ENCODE measurements at places on chromosomes 13 and 19.

DNA sequence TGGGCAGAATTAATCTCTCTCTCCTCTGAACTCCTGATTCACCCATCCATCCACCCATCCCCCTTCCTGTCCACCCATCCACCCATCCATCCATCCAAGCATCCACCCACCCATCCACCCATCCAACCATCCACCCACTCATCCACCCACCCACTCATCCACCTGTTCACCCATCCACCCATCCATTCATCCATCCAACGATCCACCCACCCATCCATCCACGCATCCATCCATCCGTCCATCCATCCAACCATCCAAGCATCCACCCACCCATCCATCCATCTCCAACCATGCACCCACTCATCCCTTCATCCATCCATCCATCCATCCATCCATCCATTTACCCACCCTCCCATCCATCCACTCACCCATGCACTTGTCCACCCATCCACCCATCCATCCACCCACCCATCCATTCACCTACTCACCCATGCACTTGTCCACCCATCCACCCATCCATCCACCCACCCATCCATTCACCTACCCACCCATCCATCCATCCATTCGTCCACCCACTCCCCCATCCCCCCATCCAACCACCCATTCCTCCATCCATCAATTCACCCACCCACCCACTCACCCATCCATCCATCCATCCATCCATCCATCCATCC is 18.7 kb downstream of the MEX3D start:
- DNase-seq = no peak

DNA sequence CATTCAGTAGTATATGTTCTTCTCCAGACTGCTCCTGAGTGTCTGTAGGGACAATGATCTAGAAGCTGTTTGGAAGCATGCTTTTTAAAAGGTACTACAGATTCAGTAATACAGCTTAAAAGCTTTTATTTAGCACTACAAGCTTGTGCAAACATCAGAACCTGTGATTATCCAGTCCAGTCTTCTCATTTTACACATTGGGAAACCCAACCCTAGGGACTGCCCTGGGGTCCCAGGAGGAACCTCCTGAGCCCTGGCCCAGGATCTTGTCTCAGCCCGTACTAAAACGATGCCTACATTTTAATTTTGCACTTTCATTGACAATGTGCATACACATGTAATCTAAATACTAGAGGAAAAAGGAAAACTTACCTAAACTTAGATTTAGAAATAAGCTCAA is 12.5 kb downstream of the DOCK9 start:
- DNase-seq = no peak

GRCh38 chr13:67421475-67421874 is 191.3 kb upstream of the PCDH9 start:
- DNase-seq = no peak

- DNase-seq = no peak
These were observed 24.9 kb downstream of the CPAMD8 start for GRCh38 chr19:17001603-17002183.

DNA sequence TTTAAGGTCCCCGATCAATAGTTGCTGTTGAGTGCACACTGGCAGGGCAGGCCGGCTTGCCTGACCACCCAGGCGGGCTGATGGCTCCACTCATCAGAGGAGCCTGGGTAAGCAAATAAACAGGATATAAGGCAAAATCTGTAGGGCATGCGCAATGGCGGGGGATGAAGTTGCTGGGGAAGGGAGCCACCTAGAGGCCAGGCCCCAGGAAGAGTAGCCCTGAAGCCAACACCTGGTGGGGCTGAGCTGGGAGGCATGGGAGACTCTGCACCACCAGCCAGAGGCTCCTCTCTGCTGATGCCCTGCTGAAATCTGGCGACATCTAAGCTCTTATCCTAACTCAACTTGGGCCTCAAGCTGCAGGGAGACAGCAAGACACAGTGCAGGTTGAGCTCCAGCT is 324.3 kb downstream of the ZNF536 start:
- no peak for DNase-seq

DNA sequence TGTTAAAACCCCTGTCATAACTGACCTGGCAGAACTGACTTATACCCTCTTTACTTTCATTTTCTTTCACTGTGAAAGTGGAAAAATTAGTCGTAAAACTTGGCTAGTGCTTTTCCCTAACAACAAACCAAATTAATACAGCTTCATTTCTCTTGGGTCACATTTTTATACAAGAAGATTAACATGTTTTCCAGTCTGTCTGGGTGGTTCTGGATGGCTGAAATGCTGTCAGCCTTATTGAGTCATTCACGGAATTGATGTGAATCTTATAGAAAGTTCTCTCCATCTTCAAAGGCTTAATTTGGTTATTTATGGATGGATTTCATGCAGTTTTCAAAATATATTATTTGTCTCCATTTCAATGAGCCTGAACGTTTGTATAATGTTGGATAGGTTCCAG is 440.0 kb downstream of the KCTD12 start:
- no peak for DNase-seq

DNA sequence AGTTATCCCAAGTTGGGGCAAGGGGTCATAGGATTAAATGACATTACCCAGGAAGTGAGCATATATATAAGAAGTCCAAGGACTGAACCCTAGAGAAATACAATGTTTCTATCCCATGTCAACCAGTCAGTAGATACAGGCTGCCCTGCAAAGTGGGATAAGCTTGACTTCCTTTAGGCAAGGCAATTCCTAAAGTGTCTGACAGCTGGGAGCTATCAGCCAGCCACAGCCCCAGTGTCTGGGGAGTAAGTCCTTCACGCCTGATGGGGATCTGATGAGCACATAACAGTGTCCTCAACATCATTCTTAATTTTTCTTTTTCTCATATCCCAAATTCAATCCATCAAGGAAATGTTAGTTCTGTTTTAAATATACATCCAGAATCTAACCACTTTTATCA is 54.1 kb downstream of the DNAJC15 start:
- DNase-seq = no peak

DNA sequence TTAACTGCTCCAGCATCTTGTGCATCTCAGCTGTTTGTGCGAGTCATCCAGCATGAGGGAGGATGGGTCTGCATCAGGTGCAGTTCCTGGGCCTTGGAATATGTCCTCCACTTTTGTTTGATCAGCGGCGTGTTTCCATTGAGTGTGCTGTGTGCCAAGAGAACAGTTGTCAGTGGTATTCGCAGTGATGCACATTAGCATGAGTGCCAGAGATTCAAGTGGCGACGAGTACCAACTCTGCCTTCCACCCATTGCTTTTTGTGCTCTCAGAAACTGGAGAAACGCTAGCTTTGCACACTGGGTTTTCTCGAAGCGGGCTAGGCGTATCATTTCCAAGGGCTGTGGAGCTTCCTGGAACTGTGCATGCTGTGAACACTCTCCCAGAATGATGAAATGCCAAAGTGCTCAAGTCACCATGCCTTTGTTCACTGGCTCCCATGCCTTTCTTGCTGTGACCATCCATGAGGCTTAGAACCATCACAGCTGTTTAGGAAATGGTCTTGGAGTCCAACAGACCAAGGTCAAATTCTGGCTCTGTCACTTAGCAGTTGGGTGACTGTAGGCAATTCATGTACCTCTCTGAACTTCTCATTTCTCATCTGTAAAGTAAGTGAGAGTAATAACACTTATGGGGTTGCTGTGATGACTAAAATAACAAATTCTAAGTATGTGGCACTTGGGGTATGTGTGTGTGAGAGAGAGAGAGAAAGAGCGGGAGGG is 18.4 kb downstream of the LRCH1 start:
- no peak for DNase-seq

- DNase-seq = no peak
These were observed 9.7 kb upstream of the FEM1A start for GRCh38 chr19:4781801-4782200.

GRCh38 chr19:57280962-57281400 is 696 bp downstream of the ZNF460 start:
- DNase-seq = no peak

DNA sequence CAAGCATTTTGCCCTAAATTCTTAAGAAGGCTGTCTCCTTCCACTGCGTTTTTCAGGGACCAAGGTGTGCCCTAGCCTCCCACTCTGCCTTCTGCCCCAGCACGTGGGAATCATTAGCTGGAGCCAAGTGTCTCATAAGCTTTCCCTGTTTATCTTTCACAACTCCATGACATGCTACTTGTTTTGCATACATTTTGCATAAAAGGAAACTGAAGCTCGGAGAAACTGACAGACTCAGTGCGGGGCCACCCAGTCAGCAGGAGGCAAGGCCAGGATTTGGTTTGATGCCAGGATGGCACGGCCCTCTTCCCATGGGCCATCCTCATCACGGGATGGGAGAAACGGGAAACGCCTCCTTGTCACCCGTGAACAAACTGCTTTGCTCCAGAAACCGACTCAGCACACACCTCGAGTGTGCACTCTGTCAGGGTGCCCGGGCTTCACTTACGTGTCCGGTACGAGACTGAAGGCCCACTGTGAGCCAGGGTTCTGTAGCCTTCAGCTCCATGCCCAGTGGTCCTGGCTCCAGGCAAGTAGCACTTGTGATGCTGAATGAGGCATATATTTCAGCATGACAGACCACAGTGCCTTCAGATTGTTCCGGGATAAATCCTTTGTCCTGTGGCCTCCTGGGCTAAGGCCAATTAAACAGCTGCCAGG is 9.6 kb downstream of the CEBPA start:
- DNase-seq = no peak

- DNase-seq = no peak
These were observed 87.6 kb downstream of the MYCBP2 start for GRCh38 chr13:77239312-77239711.

DNA sequence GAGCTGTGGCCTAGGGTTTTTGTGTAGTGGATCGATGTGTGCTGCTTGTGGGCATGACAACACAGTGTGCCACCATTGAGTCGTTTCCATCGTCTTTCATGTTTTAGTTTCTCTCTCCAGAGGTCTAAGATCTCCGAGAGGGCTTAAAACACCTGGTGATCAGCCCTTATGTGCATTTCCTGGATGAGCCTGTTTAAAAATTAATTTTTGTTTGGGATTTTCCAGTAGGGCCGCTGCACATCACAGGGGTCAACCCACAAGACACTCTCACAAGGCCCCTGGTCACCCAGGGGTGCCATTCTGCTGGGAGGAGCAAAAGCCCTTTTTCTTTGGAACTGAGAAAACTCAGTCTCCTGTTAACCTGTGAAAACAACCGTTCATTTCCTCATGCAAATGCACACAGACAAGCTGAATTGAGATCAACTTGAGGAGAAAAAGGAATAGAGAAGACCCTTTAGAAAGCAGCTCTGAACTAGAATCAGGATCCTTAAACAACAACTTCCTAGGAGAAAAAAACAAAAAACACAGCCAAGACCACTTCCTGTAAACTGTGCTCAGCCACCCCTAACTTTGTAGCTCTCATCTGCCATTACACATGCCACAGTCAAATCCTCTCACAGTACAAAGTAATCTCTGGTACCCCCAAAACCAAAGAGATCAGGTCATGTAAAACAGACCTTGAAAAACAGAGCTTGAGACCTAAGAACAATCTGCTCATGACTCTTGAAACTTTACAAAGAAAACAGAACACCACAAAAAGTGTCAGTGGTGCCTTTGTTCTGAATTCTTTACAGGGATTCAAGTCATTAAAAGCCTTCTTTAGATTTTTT is 8.3 kb upstream of the MTRF1 start:
- no peak for DNase-seq

GRCh38 chr13:106599875-106600797 is 32.2 kb upstream of the ARGLU1 start:
- DNase-seq = peak; percentile 8

- no peak for DNase-seq
These were observed 171.4 kb downstream of the SUCLA2 start for GRCh38 chr13:47829690-47830089.

- no peak for DNase-seq
These were observed 1.1 kb upstream of the ZNF444 start for GRCh38 chr19:56139847-56140582.

DNA sequence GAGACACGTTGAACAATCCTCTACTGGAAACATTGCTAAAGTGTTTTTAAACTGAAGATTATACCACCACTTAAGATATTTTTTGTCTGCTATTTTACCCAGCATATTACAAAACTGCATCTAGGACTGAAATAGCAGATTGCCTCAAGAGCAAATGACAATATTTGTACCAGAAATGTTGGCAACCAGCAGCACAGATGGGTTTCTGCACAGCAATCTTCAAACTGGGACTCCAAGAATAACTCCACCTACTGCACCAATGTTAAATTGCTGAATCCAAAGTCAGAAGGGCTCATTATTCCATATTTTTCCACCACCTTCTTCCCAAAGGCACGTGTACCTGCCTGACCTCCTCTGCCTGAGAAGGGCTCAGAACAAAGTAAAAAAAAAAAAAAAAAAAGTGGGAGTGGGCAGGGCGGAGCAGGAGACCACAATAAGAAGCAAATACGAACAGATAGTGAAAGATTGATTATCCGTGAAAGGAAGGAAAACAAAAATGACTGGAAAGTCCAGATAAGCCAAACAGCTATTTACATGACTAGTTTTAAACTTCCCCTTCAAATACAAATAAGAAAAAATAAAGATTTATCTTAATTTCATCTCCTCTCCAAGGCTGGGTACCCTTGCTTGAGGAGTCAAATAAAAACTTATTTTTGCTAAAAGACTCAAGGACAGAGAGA is 79.4 kb downstream of the FOXO1 start:
- no peak for DNase-seq

DNA sequence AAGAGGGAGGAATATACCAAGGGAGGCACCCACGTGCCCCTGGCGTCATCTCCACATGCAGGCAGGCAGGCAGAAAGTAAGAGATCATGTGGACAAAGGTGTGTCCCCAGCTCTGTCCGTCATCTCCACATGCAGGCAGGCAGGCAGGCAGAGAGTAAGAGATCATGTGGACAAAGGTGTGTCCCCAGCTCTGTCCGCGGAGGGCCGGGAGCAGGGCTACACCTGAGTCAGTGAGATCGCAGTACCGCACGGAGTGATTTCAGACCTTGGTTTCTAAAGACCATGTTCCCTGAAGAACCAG is 22.2 kb downstream of the CAPS start:
- DNase-seq = no peak

DNA sequence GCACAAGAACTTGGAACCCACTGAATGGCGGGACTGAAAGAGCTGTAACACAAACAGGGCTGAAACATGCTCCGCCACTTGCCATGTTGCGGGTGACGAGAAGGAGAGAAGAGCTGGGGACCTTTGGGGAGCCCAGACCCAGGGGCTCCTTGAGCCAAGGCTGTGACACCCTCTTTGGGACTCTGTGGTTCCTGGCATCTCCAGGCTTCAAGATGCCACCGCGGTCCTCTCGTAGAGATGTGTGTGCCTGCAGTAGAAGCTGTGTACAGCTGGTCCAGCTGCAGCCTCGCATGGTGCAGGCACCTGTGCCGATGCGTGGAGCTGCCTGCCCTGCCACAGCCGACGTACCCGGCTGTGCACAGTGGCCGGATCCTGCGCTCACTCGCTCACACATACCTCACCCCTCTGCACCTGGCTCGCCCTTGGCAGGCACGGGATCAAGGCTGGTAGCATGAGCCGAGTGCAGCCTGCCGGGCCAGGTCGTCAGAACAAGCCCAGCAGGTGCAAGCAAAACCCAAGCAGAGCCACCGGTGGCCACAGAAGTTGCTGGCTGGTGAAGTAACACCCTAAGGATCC is 1385.8 kb downstream of the PCDH9 start:
- no peak for DNase-seq

GRCh38 chr13:106865716-106866440 is 297.9 kb upstream of the ARGLU1 start:
- no peak for DNase-seq
